Left lung (tissue), 14 donors: ENCODE measurements at places on chromosomes 5 and 9. TPM values are rescaled to one million over a fixed set of nuclear protein-coding genes. Genes with fewer than 3 reads are reported as not detected.

GRCh38 chr9:129547063-129547462 is 73.8 kb downstream of the C9orf50 start:
- DNase-seq, result no peak

DNA sequence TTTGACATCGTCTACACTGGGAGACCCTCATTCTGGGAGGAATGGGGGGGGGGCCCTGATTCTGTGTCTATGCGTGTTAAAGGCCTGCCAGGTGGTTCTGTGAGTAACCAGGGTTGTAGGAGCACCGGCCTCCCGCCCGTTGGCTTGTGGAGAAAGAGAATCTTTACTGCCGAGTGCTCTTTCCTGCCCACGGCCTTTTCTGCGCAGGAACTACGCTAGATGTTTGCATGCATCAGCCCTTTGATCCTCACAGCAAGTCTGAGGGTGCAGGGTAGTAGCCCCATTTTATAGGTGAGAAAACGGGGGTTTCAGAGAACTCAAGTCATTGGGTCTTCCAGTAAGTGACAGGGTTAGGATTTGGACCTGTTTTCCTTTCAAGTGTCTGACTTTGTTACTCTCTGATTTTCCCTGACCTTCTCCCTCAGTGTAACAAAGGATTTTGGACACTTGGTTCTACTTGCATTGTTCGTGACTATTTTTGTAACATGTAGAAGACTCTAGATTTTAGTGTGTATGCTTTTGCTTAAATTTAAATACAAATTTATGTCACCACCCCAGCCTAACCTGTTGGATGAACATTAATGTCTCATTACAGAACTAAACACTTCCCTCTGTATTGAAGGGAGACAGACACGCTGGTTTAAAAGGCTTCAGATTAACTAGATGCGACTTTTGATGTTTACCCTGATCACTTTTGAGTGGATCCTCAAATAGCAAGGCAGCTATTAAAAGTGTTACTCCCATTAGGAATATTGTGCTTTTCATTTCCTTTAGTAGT is 22.0 kb downstream of the MAST4 start:
- DNase-seq, result no peak

PIK3R1 gene
- 83.3 TPM for polyA plus RNA-seq

BTNL8 gene
- polyA plus RNA-seq, result 0.80 TPM

MED22 gene
- polyA plus RNA-seq, result 27.0 TPM

IL17B gene
- polyA plus RNA-seq, result 0.97 TPM

PHF24 gene
- polyA plus RNA-seq, result 0.78 TPM

SLC36A2 gene
- polyA plus RNA-seq, result 0.09 TPM
